ENCODE measurements at places on chromosomes 7 and 10.

DNA sequence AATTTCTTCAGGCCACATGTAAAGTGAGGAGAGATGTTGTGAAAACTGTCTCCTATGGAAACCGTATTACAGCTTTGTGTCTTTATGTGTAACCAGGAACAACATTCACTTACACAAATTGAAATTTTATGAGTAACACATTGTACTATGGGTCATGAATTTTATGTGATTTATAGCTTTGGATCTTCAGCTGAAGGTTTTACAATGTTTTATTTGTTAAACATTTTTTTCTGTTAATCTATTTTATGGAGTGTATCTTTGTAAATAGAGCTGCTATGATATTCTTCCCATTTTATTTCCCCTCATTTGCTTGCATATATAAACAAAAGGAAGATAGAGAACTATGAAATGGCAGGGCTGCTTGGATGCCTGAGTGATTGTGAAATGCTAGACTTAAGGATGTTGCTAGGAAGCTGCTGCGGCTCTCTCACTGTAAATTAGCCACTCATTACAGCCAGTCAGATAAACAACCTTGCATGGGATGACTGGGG lies 104.5 kb upstream of the PCLO start:
- DNase-seq = no peak

- DNase-seq = no peak
Observed at GRCh38 chr10:26755443-26755903, 58.0 kb downstream of the PDSS1 start.

DNA sequence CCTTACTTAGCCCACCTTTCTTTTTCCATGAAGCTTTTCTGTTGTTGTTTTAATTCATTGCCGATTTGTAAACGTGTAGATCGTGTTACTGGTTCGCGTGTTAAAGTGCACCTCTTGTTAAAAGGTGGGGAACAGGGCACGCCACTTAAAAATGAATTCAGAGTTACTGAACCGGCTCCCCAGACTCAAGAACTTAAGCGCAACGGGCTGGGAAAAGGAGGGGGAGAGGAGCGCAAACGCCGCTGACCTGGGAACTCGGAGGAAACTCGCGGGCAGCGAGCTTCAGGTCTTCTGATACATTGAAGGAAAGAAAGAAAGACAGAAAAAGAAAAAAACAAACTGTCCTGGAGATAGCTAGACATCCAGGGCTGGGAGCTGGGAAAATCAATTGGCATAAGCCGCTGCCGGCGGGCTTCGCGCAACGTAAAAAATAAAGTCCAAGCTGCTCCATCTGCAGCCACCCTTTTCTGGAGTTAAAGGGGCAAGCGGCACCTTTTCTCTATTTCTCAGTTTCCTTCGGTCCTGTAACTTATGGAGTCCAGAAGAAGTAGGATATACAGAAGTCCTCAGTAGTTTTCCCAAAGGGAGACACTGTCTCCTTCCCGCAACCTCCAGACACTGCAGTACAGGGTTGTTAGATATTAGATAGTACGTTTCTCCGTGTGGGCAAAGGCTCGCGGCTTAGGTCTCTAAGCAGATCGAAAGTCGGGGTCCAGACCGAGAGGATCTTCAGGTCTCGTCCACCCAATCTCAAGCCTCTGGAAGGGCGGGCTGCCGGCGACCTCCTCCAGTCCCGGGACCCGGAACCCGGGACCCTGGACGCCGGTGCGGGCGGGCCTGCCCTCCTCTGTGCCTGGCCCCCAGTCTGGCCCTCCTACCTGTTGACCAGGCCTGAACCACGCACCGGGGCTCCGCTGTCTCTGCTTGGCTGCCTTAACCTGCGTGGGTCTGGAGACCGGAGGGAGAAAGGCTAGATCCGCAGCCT lies 1.8 kb upstream of the DLX6 start:
- no peak for DNase-seq

DNA sequence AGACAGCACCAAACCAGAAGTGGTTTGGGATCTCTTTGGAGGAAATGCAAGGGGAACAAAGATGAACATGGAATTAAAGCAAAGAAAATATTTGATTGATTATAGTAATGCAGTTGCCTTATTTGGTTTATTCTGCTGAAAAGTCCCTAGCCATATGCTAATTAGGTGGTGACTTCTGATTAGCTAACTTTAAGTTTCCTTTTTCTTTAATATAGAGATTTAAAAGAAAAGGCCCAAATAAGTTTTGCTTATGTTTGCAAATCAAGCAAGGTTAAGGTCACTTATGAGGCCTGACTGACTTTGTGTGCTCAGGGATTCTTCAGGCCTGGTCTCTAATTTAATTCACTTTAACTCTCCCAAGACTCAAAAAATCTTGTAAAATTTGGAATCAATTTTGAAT lies 6.2 kb upstream of the ANKRD22 start:
- DNase-seq = no peak

DNA sequence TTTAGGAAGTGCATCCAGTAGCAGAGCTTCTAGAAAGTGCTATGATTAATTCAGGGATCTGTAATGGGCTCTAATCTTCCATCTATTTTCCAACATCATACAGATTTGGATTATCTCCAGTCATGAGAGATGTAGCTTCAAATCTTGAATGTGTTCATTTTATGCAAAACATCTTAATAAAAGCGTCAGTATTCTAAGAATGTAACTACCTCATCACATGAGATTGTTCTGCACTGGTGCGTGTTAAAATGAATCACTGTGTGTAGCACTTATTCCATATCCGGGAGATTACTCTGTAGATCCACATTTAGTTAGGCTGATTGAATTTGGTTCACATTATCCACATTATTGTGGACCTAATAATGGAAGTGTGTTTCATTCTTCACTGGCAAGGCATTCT lies 344.9 kb upstream of the CHRM2 start:
- DNase-seq = no peak

Measured in stimulated activated CD8-positive, alpha-beta memory T cell treated with anti-CD3 and anti-CD28 coated beads, Interleukin-4, amount 100 ng/mL, for 4 hours (primary cell).